ENCODE measurements at places on chromosomes 3 and 15.
A peak's percentile ranks its signal among the peaks of the same experiment; 100 is the strongest.

DNA sequence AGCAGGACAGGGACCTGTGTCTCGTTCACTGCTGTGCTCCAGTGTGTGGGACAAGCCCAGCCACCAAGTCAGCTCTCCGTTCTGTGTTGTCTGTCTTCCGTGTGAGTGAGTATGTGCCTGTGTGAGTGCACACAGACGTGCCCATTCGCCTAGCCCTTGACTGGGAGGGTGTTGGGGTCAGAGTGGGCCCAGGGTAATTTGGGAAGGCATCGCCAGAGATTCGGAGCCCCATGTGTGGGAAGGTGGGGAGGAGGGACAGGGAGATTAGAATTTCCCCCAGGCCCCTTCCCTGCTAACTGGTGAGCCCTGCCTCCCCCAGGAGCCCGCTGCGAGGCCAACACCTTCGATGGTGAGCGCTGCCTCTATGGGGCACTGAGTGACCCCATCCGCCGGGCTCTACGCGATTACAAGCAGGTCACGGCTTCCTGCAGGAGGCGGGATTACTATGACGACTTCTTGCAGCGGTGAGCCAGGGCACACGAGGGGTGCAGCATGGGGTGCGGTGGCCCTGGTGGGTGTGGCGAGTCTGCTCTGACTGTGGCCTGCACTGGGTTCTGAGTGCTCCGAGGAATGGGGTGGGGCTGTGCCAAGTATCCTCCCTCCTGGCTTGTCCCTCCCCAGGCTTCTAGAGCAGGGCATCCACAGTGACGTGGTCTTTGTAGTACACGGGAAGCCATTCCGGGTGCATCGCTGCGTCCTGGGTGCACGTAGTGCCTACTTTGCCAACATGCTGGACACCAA, 3.1 kb downstream of the ABTB1 start:
- no peak for DNase-seq

DNA sequence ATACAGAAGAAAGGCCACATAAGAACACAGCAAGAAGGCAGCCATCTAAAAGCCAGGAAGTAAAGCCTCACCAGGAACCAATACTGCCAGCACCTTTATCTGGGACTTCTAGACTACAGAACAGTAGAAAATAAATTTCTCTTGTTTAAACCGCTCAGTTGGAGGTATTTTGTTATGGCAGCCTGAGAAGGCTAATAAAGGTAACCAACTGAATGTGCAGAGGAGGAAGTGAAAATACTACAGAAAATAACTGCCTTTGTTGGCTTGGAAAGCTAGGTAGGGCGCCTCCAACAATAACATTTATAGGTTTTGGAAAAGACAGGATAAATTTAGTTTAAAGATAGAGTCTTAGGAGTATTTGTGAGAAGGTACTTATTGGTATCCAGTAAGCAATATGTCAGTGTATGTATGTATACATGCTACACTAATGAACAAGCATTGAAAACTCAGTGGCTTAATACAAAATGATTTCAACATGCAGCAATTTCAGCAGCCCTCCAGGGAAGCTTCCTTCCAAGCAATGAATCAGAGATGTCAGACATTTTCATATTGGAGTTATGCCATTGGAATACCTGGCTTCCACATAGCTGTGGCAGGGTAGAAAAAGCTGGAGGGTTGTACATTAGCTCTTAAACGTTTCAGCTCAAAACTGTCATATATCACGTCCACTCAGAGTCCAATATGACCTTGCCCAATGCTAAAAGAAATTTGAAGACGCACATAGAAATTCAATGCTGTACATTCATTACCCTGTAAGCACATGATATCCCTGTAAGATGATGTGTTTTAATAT, 48.9 kb downstream of the ZBBX start:
- no peak for DNase-seq

- peak; percentile 36 for DNase-seq
Observed at GRCh38 chr3:100650651-100651619, 41.5 kb downstream of the ADGRG7 start.

DNA sequence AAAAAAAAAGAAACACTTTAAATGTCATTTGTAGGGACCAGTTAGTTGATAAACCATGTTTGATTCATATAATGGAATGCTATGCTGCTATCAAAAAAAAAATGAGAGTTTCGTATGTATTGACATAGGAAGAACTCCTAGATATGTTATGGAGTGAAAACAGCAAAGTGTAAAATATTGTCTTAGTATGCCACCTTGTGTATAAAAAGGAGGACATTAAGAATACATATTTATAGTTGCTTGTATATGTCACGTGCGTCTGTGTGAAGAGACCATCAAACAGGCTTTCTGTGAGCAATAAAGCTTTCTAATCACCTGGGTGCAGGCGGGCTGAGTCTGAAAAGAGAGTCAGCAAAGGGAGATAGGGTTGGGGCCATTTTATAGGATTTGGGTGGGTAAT, 39.5 kb downstream of the KBTBD8 start:
- DNase-seq: no peak

DNA sequence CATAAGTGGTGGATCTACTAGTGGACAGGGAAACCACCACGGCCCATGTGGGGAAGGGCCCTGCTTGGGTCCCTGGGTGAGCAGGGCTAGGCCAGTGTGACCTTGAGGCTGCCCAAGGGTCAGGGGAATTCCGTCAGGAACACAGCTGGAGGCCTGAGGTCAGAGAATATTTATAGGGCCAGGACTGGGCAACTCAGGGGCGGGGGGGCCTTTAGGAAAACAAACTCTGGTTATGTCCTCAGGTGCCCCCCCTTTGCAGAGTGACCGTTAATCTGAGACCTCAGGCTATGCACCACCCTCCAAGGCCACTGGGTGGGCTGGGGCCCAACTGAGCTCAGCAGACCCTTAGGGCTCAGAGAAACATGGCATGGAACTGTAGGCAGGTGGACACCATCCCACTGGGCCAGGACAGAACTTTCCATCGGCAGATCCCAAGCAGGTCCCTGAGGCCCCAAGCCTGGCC, 2.5 kb downstream of the TWF2 start:
- DNase-seq: no peak

DNA sequence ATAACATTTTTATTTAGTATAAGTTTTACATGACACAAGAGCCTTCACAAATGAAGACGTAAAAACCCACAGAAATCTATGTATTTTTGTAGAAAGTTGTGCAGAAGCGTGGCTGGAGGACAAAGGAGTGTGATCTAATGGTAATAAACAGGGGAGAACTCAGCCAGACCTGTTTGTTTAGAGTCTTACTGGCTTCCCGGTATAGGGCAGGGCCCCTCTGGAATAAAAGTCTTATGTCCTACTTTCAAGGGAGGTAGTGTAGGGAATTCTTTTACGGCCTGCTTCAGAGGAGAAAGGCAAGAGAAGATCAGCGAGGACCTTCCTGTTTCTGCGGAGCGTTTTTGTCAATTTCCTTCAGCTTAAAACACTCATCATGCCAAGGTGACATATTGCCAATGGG, 103.6 kb downstream of the TGFBR2 start:
- DNase-seq: no peak

DNA sequence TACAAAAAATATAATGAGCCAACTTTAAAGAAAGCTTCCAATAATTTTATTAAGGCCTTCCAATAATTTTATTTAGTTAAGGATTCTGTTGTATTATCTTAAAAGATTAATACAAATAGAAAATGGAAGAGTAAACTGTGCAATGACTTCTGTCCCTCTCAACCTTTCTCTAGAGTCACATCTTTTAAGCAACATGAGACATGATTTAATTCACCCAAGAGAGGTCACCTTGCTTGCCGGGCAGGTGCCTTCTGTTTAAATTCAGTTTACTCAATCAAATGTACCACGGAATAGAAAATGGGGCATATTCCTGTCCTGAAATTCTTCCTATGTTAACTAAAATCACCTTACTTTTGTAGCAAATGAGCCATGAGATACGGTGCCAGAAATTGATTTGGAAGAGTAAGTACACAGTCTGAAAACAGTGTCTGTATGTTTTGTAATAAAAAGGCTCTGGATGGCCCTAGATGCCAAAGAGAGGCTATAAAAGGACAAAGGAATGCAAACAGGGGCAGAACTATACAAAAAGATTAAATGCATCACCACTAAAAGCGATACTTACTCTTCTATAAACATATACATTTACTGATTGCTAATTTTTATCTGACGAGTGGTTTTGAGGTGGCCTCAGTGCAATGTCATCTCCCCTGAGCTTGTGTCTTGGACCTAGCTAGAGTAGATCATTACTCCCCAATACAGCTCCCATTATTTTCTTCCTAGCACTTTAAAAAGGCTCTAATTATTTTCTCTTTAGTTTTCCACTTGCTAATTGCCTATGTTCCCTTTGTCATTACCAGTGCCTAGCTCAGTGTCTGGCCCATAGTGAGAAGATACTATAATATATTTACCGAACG, 134.0 kb downstream of the FHIT start:
- DNase-seq: no peak

GRCh38 chr3:99256788-99257187, 355.3 kb upstream of the DCBLD2 start:
- DNase-seq: no peak

- no peak for DNase-seq
Observed at GRCh38 chr3:4062621-4063020, 240.5 kb upstream of the SETMAR start.

- DNase-seq: no peak
Observed at GRCh38 chr15:81809543-81809942, 236.3 kb downstream of the MEX3B start.

- DNase-seq: no peak
Observed at GRCh38 chr3:50575372-50575771, 6.0 kb downstream of the HEMK1 start.

DNA sequence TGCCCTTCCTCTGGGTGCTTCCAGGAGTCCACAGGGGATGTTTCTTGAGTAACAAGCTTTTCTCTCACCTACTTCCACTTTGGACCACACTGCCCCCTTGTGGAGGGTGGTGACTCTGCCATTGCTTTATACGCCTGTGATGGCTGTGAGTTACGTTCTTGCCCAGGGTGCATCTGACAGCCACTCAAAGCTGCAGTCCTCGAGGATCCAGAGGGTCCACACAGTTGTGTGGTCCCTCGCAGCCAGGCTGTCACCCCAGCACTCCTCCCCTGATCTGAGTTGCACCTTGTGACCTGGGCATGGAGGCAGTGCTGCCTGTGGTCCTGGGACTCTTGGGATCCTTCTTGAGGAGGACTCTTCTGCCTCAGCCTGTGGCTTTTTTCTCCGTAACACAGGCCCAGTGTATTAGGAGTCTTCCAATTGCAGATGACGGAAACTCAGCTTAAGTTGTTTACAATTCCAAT, 23.4 kb downstream of the FOXL2 start:
- peak; percentile 51 for DNase-seq

DNA sequence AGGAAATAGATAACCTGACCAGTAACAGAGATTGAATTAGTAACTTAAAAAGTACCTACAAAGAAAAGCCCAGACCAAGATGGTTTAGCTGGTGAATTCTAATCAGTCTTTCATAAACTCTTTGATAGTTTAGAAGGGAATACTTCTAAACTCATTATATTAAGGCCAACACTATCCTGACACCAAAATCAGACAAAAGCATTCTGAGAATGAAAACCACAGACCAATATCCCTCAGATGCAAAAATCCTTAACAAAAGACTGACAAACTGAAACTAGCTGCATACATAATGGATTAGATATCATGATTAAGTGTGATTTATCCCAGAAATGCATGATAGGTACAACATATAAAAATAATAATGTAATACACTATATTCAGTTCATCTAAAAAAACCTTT, 115.6 kb downstream of the RFX7 start:
- no peak for DNase-seq

DNA sequence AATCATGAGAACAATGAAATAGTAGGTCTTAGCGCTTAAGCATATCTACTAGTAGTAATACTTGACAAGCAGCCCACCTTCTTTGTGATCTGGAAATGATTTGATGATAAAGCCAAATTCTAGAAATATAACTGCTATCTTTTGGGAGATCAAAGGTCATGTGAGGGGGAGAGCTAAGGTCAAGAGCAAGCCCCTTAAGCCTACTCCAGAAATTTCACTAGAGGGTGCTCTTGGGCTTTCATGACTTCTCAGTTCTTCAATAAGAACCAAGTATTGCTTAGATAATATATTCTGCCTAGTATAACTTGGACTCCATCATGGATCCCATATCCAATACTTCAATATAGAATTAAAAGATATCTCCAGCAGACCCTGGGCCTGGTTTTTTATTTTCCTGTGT, 319.6 kb downstream of the ZBTB20 start:
- no peak for DNase-seq

- no peak for DNase-seq
Observed at GRCh38 chr3:123076496-123077418, 9.9 kb downstream of the PDIA5 start.

- DNase-seq: no peak
Observed at GRCh38 chr3:128544190-128544589, 51.2 kb upstream of the GATA2 start.

GRCh38 chr3:98589331-98590036, 3.9 kb downstream of the CPOX start:
- DNase-seq: no peak

DNA sequence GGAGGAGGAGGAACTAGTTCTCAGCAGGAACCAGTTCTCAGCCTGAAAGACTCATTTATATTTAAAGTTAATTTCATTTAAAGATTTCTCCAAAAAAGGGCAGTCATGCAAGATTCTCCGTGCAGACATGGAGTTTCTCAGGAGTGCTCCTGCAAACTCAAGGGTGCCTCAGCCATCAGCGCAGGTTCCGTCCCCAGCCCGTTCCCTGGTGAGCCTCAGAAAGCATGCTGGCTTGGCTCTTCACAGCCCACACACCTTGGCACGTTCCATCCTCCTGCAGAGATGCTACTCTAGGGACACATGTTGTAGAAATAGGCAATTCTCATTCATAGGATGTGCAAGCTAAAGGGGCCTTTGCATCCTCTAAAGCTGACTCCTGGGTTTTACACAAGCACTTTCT, 123.0 kb downstream of the LIPC start:
- DNase-seq: no peak

- no peak for DNase-seq
Observed at GRCh38 chr3:50503504-50504342, at the start of gene CACNA2D2. TSS of gene CACNA2D2 (minus strand) at chr3:50503634. CDS start at chr3:50503423, 211 bp downstream.

DNA sequence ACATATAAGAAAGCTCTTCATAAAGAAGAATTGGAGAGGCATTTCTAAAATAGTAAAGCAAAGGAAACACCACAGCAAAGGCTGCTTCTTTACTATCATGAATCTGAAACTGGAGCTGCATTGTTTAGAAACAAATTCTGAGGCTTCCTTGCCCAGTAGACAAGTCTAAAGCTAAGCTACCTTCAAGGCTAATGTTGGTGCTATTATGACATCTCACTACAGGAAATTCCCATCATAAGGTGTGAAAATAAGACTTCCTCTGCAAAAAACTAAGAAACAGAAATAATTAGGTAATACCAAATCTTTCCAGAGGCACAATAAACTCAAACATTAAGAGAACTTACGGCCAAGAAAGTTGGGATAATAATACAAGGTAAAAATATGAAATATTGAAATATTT, 89.9 kb upstream of the P3H2 start:
- no peak for DNase-seq

- peak; percentile 9 for DNase-seq
Observed at GRCh38 chr3:90145094-90145860, 1037.9 kb downstream of the EPHA3 start.

Measured in hippocampal formation (tissue), 2 donors.